ENCODE measurements at places on chromosomes 16 and 17. TPM values are rescaled to one million over a fixed set of nuclear protein-coding genes. Genes with fewer than 3 reads are reported as not detected.

- DNase-seq: no peak
Observed at GRCh38 chr17:40828454-40829044, 6.1 kb upstream of the KRT10 start.

Gene LGALS9
- total RNA-seq: 50.8 TPM

GRCh38 chr17:16926061-16926511, 45.8 kb downstream of the TNFRSF13B start:
- no peak for DNase-seq

DNA sequence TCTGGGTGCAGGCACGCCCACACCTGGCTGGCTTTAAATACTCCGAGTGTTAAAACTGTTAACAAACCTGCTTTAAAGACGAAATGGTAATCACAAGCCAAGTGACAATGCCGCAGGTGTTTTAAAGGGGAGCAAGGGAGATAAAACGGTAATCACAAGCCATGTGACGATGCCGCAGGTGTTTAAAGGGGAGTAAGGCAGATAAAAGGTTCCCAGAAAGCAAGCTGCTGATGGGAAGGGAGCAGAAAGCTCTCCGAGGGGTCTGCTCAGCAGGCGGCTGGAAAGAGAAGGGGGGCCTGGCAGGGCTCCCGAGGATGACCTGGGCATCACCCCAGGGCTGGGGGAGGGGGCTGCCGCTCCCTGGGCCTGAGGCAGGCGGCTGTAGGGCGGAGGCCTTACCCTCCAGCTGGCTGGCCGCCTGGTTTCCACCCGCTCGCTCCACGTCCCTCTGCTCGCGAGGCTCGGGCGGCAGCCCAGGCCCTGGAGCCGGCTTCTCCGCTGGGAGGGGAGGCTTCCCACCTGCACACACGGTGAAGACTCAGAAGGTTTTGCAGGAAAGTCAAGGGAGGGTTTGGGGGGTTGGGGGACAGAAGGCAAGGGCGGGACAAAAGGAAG, 12.1 kb downstream of the NDUFAF8 start:
- no peak for DNase-seq

Gene SLC52A1
- total RNA-seq: 0.19 TPM

- no peak for DNase-seq
Observed at GRCh38 chr16:67579686-67580085, 17.4 kb downstream of the CTCF start.

Gene CTRB1
- not detected for total RNA-seq

- no peak for DNase-seq
Observed at GRCh38 chr16:50718061-50718760, 23.7 kb upstream of the CYLD start.

DNA sequence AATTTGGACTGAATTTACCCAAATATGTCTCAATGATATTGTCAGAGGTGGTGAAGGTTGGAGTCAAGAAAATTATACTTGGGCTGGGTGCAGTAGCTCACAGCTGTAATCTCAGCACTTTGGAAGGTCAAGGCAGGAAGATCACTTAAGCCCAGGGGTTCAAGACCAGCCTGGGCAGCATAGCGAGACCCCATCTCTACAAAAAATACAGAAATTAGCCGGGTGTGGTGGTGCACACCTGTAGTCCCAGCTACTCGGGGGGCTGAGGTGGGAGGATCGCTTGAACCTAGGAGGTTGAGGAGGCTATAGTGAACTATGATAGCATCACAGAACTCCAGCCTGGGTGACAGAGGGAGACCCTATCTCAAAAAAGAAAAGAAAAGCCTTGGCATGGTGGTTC, 40.9 kb downstream of the LAT start:
- no peak for DNase-seq

- DNase-seq: no peak
Observed at GRCh38 chr17:11980813-11981212, 16.5 kb downstream of the ZNF18 start.

Gene GRB7
- total RNA-seq: 72.5 TPM

GRCh38 chr16:23174622-23175021, 7.9 kb upstream of the SCNN1G start:
- peak; percentile 61 for DNase-seq

- DNase-seq: no peak
Observed at GRCh38 chr16:62100651-62101050, 64.4 kb upstream of the CDH8 start.

- no peak for DNase-seq
Observed at GRCh38 chr17:8337802-8338752, 1.6 kb upstream of the ODF4 start.

Gene RASD1
- total RNA-seq: 147 TPM

Gene GP1BA
- not detected for total RNA-seq

Gene OSGIN1
- total RNA-seq: 6.3 TPM

Gene KRTAP4-1
- not detected for total RNA-seq

DNA sequence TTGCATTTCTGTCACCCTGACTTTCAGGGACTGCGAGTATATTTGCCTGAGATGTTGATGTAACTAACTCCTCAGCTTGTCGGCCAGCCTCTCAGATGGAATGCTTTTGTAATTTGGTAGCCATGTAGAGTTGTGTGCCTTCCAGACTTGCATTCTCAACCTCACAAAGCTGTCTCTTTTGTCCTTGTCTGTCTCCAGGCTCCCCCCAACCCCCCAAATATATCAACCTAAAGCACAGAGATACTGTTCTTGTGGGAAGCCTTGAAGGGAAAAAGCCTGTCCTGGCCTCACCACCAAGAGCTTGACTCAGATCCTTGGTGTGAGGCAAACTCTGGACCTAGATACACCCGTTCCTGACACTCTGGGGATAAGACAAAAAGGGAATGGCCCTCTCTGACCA, 18.4 kb downstream of the SAP30BP start:
- no peak for DNase-seq

Gene MYBBP1A
- 51.6 TPM for total RNA-seq

GRCh38 chr17:8068736-8069586, 18.6 kb downstream of the ALOX12B start:
- DNase-seq: no peak

Gene RASL10B
- total RNA-seq: 2.4 TPM

DNA sequence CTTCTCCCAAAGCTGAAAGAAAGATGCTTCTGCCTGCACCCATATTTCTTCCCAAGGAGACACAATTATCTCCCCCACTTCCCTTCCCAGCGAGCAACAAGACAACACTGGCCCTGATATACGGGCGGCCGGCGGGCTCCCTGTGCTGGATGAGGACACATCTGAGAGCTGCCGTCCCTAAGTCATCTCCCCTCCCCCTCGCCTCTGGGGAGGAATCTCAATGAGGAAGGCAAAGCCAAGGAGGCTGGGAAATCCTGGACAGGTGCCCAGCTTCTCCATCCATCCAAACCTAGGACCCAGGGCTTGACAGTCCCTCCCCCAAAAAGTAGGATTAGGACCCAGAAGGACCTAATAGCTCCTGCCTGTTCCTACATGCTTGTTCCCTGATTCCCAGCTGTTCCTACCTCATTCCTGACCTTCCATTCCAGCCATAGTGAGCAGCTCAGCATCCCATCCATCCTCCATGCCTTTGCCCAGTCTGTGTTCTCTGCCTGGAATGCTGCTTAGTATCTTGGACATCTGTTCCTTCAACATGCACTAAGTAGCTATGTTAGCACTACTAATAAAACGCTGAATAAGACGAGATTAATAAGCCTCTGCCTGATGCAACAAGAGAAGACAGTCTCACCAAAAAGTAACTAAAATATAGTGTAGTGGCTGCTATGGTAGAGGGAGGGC, 167.9 kb downstream of the CCT6B start:
- DNase-seq: no peak

Gene PDILT
- total RNA-seq: not detected

GRCh38 chr16:87593710-87594258, 8.5 kb upstream of the JPH3 start:
- DNase-seq: no peak

Gene MEIOC
- 0.28 TPM for total RNA-seq

Gene FA2H
- 4.2 TPM for total RNA-seq

Gene SLC25A39
- total RNA-seq: 107 TPM

DNA sequence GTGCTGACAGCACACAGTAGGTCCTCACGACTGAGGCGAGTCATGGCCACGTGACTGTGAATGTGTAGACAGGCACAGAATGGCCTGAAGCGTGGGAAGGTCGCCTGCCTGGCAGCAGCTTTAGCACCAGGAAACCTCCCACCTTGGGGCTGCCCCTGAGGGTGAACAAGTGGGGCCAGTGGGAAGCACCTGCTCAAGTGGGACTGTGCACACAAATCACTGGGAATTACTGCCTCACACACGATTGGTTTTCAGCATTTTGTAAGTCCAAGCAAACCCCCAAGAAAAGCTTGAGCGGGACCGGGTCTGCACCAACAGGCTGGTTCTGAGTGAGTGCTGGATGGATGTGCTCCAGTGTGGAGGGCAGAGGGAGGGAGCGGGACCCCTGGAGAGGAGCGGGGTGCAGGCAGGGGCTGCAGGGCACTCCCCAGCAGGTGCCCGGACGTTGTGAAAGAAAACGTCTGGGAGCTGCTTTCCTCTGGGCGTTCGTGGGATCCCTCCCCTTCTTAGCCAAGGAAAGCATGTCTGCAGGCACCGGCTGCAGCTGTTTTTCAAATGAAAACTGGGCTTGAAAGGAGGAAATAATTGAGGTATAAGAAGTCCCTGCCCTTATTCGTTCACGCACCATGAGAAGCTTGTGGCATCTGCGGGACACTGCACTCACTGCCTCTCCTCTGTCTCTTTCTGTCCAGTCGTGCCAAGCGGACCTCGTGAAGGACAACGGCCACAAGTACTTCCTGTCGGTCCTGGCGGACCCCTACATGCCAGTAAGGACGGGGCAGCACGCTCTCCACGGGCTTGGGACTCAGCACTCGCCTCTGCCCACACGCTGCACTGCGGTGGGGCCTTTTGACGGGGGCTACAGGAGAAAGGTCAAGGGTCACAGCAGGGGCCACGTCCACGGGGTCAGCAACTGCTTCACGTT, 111.7 kb upstream of the CHMP6 start:
- no peak for DNase-seq

Gene TBC1D26
- not detected for total RNA-seq

DNA sequence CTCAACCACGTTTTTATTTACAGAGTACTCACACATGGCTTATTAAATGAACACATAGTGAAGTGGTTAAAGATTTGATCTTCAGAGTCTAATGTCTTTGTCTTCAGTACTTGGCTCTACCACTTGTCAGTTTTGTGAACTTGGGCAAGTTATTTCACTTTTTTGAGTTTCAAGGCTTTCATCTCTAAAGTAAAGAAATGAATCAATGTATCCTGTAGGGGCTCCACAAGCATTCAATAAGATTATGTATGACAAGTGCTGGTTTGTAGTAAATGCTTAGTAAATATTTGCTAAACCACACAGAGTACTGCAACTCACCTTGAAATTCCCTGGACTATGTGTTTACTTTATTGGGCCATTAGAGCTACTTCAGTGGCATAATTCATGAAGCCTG, 446.0 kb upstream of the GOT2 start:
- DNase-seq: no peak

- no peak for DNase-seq
Observed at GRCh38 chr16:86595983-86596605, 17.7 kb downstream of the FOXL1 start.

Gene OR3A3
- total RNA-seq: not detected

Gene KRT20
- total RNA-seq: not detected

GRCh38 chr16:84014570-84015327, 27.8 kb downstream of the SLC38A8 start:
- no peak for DNase-seq

GRCh38 chr16:57972306-57972705, 1.4 kb upstream of the CNGB1 start:
- DNase-seq: no peak

Gene UBE2G1
- 50.9 TPM for total RNA-seq

GRCh38 chr16:47643323-47644000, 182.3 kb downstream of the PHKB start:
- no peak for DNase-seq

- DNase-seq: no peak
Observed at GRCh38 chr17:48641541-48642058, 15.4 kb upstream of the HOXB9 start.

Gene HOXB6
- total RNA-seq: 90.2 TPM

- no peak for DNase-seq
Observed at GRCh38 chr16:19135896-19136438, 22.2 kb downstream of the ITPRIPL2 start.

Gene TMED6
- total RNA-seq: 2.6 TPM

- DNase-seq: peak; percentile 50
Observed at GRCh38 chr16:87416826-87417527, 24.8 kb downstream of the MAP1LC3B start.

DNA sequence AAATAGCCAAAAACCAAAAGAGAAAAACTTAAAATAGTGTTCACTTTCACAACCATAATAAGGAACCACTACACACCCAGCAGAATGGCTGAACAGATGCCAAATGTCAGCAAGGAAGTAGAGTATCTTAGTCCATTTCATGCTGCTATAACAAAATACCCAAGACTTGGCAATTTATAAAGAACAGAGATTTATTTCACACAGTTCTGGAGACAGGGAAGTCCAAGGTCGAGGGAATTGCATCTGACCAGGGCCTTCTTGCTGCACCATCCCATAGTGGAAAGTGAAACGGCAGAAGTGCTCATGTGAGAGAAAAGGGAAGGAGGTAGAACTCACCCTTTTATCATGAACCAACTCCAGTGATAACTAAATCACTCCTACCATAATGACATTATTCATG, 33.8 kb upstream of the CCL22 start:
- DNase-seq: no peak
